NCI-H1417 (cell line): ENCODE measurements at places on chromosomes 6 and 20.

DNA sequence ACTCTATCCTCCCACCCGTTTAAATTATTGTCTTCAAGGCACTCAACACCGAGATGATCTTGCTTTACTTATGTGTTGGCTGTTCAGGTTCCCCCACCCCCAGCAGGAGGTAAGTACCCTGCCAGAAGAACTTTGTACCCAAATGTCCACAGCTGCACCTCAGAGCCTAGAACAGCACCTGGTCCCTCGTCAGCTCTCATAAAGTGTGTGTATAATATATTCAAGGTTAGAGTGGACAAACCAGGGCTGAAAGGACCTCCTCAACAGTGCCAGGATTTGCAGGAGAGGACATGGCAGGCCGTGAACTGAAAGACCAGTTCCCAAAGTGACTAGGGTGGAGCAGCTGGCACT lies 5.9 kb upstream of the CPXM1 start:
- DNase-seq: no peak

DNA sequence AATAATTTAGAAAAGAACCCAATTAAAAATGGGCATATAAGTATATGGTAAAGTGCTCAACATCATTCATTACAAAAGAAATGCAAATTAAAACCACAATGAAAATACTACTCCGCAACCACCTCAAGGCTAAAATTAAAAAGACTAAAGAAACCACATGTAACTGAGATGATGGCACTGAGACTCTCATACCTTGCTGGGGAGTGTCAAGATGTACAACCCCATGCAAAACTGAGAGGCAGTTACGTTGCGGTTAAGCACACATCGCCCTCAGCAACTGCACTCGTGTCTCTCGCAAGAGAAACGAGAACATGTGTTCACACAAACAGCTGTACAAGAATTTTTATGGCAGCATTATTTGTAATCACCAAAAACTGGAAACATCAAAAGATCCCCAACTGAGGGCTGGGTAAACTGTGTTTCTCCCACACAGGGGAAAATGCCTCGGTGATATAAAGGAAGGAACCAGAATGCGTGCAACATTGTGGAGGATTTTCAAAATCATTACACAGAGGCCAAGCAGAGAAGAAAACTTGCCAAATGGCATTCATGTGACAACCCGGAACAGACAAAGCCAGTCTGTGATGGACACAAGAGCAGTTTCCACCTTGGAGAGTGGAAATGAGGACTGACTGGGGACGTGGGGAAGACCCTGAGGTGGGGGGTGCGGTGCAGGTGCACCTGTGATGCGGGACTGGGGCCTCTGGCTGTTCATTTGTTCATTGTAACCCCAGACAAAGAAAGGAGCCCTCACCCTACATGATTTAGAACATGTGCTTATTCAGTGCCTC lies 144.9 kb downstream of the WDR27 start:
- no peak for DNase-seq

- no peak for DNase-seq
Measured at GRCh38 chr6:72504406-72504805, 117.5 kb upstream of the KCNQ5 start.

- no peak for DNase-seq
Measured at GRCh38 chr6:152637296-152638047, at the start of gene SYNE1. TSS of gene SYNE1 (minus strand) at chr6:152637362. CDS start at chr6:152628331, 9,031 bp downstream.

- DNase-seq: no peak
Measured at GRCh38 chr6:131970076-131970859, 19.1 kb upstream of the CCN2 start.

- no peak for DNase-seq
Measured at GRCh38 chr6:30914854-30915590, 984 bp downstream of the VARS2 start.

DNA sequence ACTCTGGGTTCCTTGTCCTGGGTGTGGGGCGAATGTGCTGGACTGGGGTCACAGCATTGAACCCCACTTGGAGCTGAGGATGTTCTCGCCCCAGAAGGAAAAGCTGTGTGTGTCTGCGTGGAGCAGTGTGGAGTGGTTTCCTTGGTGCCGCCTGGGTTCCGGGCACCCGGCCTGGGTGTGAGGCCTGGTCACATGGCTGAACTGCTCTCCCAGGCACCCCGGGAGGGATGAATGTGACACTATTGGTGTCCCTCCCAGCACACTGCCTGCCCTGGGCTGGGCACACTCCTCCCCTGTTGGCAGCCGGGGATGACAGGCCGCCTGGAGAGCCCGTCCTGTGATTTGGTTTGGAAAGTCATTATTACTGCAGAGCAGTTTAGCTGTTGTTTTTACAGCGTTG lies 12.3 kb downstream of the MYT1 start:
- DNase-seq: no peak

DNA sequence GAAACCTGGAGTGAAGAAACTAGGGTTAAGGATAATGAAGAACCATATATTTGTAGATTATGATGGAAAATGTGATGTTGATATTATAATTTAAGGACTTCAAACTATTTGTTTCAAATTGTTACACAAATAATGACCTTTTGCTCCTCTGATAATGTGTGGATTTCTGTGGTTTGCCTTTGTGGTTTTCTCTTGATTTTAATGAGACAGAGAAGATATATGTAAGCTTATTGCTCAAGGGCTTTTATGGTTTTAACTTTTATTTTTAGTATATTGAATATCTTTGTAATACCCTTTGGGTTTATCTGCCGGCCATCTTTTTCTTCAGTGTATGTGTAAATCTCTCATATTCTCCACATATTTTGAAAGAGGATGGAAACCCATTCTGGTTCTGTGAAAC lies 362.3 kb downstream of the RIMS1 start:
- DNase-seq: no peak

DNA sequence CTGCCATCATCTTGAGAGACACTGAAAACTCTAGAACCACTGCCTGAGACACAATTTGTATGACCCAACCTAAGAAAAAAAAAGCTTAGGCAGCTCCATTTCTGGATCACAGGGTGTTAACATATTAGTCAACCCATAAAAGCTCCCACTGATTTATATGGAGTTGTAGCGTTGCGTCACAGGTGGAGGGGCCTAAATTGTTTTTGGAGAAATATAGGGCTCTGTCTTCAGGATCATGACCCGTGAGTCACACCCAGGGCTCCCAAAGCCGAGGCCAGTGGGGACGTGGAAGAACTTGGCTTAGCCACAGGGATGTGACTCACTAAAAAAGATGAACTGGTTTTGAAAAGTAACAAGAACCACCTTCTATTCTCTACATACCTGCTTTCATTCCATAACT lies 116.5 kb upstream of the BMP2 start:
- DNase-seq: no peak

- peak; percentile 68 for DNase-seq
Measured at GRCh38 chr20:20096421-20096820, 44.1 kb downstream of the CFAP61 start.

GRCh38 chr20:19392344-19393130 lies 180.1 kb downstream of the SLC24A3 start:
- no peak for DNase-seq

DNA sequence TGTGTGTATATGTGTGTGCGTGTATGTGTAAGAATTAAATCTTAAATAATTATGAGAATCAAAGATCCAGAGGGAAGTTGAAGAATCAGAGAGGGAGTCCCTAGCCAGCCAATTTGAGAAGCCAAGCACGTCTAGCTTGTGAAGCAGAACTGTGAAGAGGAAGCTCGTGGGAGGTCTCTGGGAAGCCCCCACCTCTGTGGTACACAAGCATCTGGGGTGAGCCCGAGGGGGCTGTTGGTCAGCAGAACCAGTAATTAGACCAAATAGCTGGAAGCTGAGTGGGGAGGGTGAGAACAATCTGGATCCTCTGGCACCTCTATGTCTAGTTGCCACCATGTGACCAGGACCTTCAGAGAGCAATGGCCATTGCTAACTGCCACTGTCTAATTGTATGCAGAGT lies 310.0 kb upstream of the PRND start:
- no peak for DNase-seq

DNA sequence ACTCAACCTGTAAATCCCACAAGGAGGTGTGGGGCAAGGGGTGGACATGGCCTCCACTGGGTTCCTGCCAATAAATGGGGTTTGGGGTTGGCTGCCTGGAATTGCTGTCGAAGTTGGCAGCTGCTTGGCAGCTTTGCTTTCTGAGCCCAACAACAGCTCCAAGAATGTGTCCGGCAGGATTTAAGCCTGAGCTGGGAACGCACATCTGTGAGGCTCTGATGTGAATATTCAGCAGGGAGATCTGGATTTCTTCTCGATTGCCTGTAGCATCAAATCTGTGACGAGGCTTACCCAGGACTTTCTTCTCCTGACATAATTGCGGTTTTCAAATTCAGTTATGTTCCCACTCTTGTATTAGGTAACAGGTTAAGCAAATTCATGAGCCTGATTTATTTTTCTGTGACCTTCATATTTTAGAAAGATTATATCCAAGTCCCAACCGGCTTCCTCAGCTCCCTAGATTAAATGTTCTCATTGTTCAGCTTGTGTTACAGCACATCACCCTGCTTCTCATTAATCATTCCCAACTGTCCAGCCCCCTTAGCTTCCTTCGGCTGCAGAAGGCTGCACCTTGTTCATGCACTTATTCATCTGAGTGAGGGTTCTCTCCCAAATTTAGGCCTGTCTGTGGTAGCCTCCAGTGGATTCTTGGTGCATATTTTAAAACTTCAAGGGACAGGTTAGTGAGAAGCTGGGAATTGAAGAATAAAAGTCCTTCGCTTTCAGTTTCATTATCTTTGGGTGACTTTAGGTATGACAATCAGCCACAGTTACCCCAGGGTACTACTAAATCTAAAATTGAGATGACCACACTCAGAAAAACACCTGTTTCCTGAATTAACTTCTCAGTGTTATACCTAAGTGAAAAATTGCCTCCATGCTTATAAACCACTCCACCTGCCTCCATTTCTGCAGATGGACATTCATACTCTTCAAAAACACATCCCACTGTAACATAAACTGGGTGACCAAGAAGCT lies 310.0 kb downstream of the ESR1 start:
- no peak for DNase-seq
